SHP77 treated with DMSO at 0.1 percent for 48 hours (cell line): ENCODE measurements at places on chromosomes 7 and 10.

DNA sequence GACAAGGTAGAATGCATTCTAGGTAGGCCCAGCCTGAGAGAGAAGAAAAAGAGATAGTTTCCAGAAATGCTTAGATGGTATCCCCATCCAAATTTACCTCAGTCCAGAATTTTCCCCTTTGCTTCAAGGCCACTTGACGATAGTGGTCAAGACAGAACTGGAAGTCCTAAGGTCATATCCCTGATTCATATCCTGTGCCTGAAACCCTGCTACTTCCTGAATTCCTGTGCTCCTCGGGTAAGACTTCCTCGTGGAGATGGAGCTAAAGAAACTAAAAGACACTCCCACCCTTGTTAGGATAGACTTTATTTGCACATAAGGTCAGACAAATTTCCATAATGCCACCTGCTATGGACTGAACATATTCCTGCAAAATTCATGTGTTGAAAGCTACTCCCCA lies 175.9 kb downstream of the EVX1 start:
- DNase-seq, result no peak

DNA sequence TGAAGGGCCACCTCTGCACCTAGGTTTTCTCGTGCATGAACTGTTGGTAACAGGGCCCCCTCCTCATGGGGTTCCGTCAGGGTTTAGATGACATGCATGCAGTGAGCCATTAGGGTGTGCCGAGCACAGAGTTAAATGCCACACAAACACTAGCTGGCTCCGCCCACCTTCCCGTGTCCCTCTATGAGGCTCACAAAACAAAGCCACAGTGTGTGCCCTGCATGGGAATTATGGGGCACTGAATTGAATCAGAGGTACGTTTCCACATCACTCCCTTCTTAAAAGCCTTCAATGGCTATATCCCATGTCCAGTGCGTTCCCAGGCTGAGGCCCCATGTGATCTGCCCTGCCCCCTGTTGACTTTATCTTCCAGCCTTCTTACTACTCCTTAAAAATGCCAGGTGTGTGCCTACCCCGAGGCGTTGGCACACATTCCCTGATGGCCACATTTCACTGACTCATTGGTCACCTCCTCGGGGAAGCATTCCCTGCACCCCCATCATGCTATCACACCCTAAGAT lies 35.7 kb downstream of the GSDME start:
- no peak for DNase-seq

DNA sequence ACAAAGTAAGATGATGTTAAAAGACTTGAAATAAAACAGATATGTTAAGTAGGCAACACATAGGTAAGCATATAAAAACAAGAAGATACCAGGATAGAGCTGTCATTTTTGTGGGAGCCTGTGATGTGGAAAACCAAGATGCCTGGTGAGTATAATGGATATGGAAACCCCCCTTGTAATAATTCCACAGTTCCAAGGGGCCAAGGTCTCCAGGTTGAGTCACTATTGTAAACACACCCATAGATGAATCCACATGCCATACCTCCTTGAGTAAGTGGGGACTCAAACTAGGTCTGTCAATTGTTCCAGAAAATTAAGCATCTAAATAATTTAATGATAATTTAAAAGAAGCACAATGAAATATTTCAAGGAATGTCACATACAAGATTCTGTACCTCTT lies 15.9 kb downstream of the CAV1 start:
- no peak for DNase-seq

- DNase-seq, result no peak
Observed at GRCh38 chr7:29381206-29382094, 182.2 kb upstream of the PRR15 start.
